ENCODE measurements at places on chromosomes 3 and 15.
A peak's percentile ranks its signal among the peaks of the same experiment; 100 is the strongest.

DNA sequence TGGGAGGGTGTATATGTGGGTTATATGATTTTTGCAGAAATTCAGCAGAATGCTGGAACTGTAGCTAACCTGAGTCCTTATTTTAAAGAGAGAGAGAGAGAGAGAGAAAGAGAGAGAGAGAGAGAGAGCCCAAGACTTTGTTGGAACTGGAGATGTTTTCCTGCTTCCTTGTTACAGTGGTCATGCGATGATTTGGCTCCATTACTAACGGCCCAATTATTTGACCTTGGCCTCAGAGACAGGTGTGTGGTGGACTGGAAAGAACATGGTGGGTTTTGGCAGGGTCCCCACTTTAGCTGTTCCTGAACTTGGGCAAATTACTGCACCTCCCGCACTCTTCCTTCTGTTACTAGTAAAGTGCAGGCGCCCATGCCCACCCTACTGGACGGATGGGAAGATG is 14.8 kb upstream of the ACSBG1 start:
- DNase-seq: no peak

- no peak for DNase-seq
These were observed 9.2 kb upstream of the FNDC3B start for GRCh38 chr3:172030181-172030580.

DNA sequence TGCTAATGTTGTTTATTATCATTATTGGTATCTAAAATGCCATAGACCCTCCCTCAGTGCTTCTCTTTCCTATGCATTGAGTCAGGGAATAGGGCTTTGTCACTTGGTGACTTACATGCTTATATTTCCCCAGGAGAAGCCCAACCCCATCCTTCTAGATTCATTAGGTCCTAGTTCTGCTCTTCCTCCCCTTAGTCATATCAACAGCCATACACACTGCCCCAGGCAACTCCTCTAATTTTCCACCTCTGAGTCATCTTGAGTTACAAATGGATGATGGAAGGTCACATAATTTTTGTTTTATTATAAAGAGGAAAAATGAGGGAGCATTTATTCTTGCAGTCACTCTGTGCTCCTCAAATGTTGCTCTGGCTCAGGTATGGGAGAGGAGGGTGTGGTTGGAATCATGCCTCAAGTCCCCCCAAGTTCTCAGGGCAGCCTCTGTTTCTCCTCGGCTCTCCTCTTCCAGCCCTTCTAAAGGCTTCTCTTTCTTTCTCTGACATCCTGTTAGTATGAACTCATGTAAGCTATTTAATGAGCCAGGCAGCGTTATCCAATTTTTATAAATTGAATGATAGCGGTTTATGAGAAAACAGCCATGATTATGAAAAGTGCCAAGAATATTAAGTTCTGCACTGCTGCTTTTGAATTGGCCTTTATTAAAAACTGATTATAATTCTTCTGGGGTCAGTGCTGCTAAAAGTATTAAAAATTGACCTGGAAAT is 45.6 kb upstream of the FSTL1 start:
- DNase-seq: no peak

DNA sequence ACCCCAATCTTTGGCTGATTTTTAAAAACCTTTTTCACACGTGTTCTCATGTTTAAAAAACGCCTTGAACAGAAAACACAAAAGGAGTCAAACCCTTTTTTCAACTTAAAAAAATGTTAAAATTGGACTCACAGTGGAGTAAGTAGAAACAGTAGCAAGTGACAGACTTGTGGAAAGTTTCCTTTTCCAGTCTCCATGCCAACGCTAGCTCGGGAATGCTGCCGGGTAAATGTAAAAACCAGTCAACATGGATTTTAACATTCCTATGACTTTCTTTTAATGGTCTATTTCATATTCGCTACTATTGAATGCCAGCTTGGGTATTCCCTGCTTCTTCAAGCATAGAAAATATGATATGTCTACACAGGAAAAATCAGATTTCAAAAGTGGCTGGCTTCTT is 1.6 kb upstream of the PROK2 start:
- no peak for DNase-seq

DNA sequence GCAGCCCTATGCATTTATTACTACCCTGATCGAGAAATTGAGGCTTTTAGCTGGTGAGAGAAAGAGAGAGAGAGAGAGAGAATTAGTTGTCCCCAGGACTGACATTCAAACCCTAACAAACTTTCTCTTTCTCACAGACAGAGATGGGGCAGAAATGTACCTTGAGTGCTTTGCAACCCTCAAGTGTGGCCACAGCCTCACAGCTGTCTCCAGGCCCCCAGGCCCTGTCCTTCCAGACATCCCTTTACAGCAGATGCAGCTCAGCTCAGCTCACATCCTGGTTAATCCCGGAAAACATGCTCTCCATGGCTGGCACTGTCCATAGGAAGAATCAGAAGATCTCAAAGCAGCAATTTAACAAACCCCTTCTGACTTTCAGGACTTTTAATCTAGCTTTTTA is 67.6 kb downstream of the DCLK3 start:
- DNase-seq: no peak

DNA sequence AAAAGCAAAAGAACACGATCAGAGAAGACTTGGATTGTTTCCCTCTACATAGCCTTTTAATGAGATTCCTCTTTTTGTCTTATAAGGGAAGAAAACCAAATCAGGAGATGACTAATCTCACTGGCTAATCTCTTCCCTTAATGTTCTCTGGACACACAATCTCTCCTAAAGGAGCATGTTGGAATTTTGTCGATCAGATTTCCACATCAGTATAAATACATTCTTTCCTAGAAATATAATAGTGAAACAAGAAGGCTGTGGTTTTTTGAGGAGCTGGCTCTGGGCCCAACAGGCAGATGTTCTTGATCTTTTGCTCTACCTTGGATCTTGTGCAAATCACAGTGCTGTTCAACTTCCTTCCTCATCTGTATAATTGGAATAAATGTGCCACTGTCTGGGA is 94.0 kb downstream of the GTPBP8 start:
- no peak for DNase-seq

- no peak for DNase-seq
These were observed 11.6 kb downstream of the ATOSA start for GRCh38 chr15:52667597-52667996.

DNA sequence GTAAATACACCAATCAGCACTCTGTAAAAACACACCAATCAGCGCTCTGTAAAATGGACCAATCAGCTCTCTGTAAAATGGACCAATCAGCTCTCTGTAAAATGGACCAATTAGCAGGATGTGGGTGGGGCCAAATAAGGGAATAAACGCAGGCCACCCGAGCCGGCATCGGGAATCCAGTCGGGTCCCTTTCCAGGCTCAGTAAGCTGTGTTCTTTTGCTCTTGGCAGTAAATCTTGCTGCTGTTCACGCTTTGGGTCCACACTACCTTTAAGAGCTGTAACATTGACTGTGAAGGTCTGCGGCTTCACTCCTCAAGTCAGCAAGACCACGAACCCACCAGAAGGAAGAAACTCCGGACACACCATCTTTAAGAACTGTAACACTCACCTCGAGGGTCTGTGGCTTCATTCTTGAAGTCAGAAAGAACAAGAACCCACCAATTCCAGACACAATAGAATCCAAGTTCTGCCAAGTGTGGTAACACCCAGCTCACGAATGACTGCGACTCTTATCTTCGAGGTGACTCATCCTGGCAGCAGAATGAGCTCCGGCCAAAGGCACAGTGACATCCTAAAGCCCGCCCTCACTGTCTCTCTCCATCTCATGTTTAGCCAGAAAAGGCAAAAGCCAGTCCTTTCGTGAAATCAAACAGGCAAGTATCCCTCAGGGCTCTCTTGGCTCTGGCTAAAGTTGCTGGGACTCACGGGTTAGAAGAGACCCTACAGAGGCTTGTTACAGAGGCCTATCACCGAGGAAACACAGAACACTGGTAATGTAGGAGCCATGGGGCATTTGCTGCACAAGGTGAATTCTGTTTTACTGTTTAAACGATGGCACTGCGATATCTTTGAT is 155.2 kb downstream of the FAM43A start:
- no peak for DNase-seq

GRCh38 chr3:128875556-128876120 is 3.8 kb upstream of the ACAD9 start:
- DNase-seq: peak; percentile 62

- no peak for DNase-seq
These were observed 375.9 kb downstream of the FOXP1 start for GRCh38 chr3:71207632-71208031.

Data from SHP77 (cell line).